Endothelial cell of umbilical vein (primary cell): ENCODE measurements at places on chromosomes 12 and 14. TPM values are rescaled to one million over a fixed set of nuclear protein-coding genes. Genes with fewer than 3 reads are reported as not detected.

Gene MANSC1
- 56.5 and 65.0 TPM in 2 replicates for total RNA-seq

Gene RNF212B
- not detected in 2 replicates for total RNA-seq

Gene FKBP4
- total RNA-seq, result 74.1 and 85.6 TPM in 2 replicates

Gene CIROP
- total RNA-seq, result not detected in 2 replicates

GRCh38 chr14:52121441-52121840, 52.6 kb upstream of the NID2 start:
- H3K36me3 ChIP-seq, result no peaks in the 10 kb centered on the region
- peaks cover 11% of the 10 kb centered on the region for H3K4me1 ChIP-seq
- H3K4me3 ChIP-seq, result no peak overlapping the region
- H3K27me3 ChIP-seq, result peaks cover 6% of the 10 kb centered on the region

GRCh38 chr12:115584156-115584555, 693.3 kb downstream of the MED13L start:
- DNase-seq, result no peak
- H3K4me1 ChIP-seq, result no peaks in the 10 kb centered on the region

DNA sequence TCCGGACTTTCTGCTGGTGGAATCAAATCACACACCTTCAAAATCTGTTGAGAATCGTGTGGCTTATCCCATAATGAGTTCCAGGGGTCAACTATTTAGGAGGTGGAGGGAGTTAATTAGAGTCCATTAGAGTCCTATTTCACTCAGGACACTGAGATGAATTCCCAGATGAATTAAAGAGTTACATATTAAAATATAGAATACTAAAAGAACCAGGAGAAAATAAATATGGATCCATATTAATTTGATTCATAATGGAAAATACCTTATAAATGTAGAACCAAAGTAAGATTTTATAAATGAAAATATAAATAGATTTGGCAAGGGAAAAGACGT, 44.6 kb upstream of the C14orf132 start:
- no peak overlapping the region for H3K4me3 ChIP-seq
- H3K36me3 ChIP-seq, result no peaks in the 10 kb centered on the region
- no peak overlapping the region for H3K27ac ChIP-seq
- H3K4me1 ChIP-seq, result no peaks in the 10 kb centered on the region
- no peaks in the 10 kb centered on the region for H3K27me3 ChIP-seq

- H3K27ac ChIP-seq, result no peak overlapping the region
- H3K4me3 ChIP-seq, result no peak overlapping the region
- no peaks in the 10 kb centered on the region for H3K4me1 ChIP-seq
- no peaks in the 10 kb centered on the region for H3K27me3 ChIP-seq
- H3K36me3 ChIP-seq, result no peaks in the 10 kb centered on the region
- peak; percentile 21 for DNase-seq
Measured at GRCh38 chr12:2490831-2491230, 303.9 kb upstream of the FKBP4 start.
